Fibroblast of skin of right biceps (primary cell): ENCODE measurements at places on chromosomes 7 and 10.
A peak's percentile ranks its signal among the peaks of the same experiment; 100 is the strongest.

DNA sequence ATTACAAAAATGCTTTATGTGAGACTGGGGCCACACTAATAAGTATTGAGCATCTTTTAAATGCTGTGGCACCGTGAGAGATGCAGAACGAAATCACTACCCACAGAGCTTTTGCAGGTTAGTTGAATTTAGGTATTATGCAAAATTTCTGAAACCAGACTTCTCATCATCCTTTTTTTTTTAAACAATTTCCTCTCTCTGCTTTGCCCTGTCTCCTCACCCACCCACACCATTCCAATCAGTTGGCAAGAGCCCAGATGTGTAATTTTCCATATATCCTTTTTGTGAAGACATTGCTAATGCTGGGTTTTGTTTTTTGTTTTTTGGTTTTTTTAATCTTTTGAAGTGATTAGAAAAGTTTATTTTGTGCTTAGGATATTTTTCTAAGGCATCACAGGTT is 1.1 kb downstream of the YAE1 start:
- peak; percentile 19 for DNase-seq

GRCh38 chr10:28036587-28036986 is 37.7 kb upstream of the ODAD2 start:
- DNase-seq = peak; percentile 40

- peak; percentile 38 for DNase-seq
Observed at GRCh38 chr10:43808136-43808535, 159.5 kb upstream of the ZNF32 start.

- DNase-seq = no peak
Observed at GRCh38 chr7:99624484-99624883, 7.7 kb downstream of the ZSCAN25 start.

DNA sequence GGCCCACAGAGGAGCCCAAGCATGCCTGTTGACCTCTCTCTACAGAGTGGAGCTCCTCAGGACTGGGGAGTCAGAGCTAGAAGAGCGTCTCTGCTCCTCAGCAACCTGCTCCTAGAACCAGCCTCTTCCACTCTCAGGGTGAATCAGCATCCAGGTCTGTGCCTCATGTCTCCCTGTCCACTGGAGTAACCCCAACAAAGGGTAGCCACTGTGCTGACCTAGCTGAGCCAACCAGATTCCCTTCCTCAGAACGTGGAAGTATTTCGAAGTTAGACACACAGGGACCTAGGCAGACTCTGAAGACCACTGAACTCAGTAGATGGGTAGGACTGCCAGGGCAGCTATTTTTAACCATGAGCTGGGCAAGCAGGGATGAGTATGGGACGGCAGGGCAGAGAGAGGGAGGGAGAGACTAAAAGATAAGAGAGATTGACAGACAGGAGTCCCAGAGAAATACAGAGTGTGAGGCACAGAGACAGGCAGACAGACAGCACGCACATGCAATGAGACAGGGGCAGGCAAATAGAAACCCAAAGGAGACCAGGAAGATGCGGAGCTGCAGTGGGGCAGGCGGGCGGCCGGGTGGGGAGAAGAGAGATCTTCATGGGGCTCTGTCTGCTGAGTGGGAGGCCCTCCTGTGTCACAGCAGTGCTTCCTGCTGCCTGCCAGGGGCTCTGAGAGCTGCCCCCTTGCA is 56.7 kb downstream of the OSBPL3 start:
- DNase-seq = no peak

GRCh38 chr7:158809596-158809995 is 19.7 kb downstream of the ESYT2 start:
- DNase-seq = no peak

GRCh38 chr10:28410420-28411135 is 107.7 kb upstream of the MPP7 start:
- DNase-seq = no peak

DNA sequence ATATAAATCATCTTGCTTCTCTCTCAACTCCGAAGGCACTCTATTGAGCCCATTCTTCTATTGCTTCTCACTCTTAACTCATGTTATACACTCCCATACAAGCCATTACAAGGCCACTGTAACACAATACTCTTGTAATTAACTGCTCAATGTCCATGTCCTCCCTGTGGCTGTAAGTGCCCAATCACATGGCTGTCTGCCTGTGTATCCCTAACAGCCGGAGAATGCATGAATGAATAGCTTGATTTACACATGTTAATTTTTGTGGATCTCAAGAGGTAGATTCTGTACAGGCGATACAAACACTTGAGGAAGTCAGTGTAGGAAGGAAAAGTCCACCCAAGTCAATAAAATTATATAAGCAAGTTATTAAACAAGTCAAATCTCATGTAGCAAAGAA is 215.6 kb downstream of the DOCK4 start:
- DNase-seq = no peak

- no peak for DNase-seq
Observed at GRCh38 chr7:133584956-133585668, 332.2 kb downstream of the EXOC4 start.

- DNase-seq = no peak
Observed at GRCh38 chr7:38223306-38223705, 45.3 kb downstream of the STARD3NL start.

- DNase-seq = peak; percentile 84
Observed at GRCh38 chr10:69757553-69758309, 44.0 kb upstream of the COL13A1 start.

- peak; percentile 15 for DNase-seq
Observed at GRCh38 chr7:82629583-82629982, 186.0 kb upstream of the CACNA2D1 start.

DNA sequence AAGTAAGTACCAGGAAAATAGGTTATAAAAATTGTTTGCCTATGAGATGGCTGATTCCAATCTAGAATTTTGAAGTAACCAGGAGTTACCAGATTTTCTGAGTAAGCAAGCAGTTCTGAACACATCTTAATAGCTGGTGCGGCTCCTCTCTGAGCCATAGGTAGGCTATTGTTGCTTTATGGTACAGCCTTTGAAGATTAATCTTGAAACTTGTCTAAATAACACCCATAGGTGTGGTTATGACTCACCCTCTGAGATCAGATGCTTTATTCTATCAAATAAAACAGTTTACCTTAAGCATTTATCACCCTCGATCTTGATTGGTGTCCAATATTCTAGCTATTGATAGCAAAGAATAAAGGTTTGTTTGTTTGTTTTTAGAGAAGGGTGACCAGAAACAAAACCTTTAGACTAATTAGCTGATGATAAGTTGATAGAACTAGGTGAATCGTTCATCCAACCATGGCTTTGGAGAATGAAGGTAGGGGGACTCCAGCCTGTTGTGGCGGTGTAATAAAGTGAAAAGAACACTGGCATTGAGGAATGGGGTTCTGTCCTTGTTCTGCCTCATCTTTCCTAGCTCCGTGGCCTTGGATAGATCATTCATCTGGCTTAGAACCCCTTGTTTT is 72.2 kb downstream of the VTI1A start:
- no peak for DNase-seq

GRCh38 chr7:156820445-156821063 is 72.4 kb downstream of the LMBR1 start:
- no peak for DNase-seq

DNA sequence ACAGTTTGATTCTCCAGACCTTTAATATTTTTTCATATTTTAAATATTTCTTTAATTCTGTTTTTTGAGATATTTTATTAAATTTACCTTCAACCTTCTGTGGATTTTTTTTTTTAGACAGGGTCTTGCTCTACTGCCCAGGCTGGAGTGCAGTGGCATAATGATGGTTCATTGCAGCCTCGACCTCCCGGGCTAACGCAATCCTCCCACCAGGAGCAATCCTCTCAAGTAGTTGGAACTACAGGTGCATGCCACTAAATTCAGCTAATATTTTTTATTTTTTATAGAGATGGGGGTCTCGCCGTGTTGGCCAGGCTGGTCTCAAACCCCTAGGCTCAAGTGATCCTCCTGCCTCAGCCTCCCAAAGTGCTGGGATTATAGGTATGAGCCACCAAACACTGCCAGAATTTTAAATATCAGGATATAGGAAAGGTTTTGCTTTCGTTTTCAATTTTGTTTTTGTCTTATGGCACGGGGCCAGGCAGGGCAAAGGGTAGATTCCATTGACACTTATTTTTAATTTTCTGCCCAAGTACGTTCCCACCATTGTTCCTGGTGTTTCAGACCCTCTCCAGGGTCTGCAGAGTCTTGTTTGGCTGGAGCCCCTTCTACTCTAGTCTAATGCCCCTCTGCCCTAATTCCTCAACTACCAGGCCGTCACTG is 1.2 kb downstream of the TACC2 start:
- no peak for DNase-seq

DNA sequence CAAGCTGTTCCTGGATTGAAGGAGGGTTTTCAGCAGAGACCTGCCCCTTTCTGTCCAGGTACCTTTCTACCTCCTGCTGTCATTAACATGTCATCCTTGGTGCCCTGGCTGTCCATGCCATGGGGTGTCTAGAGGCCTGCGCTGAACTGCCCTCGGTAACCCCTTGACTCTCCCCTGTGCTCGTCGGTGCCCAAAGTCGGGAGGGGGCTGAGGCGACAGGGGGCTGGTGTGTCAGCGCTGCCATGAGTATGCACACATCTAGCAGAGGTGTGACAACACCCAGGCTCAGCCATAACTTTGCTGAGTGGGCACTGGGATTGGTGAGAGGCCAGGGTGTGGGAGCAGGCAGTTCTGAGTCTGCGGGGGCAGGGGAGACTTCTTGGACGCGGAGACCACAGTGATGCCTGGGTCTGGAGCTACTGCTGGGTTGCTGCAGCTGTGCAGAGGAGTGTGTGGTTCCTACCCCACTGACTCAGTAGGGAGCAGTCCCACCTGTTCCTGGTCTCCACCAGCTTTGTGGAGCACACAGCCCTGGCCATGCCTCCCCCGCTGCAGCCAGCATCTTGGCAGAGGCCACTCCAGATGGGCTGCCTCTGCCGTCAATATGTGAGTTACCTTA is 376.2 kb upstream of the SEMA3C start:
- DNase-seq = no peak

DNA sequence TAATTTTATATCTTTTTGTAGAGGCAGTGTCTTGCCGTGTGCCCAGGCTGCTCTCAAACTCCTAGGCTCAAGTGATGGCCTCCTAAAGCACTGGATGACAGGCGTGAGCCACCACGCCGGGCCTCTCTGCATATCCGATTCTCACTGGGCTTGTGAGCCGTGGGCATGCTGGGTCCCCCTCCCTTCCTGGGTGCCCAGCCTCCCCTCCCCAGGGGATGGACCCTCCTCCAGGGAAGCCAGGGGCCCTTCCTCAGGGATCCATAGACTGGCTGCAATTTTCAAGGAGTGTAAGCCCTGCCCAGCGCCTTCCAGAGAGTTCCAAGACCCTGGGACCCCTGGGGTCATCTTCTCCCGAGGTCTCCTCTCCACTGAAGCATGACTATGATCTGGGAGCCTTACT is 23.7 kb upstream of the ELFN1 start:
- no peak for DNase-seq

GRCh38 chr10:119398996-119399395 is 143.5 kb downstream of the RGS10 start:
- DNase-seq = no peak

- peak; percentile 29 for DNase-seq
Observed at GRCh38 chr10:17154116-17154515, 24.5 kb upstream of the CUBN start.

GRCh38 chr7:130377178-130377577 is 3.1 kb upstream of the CPA1 start:
- no peak for DNase-seq

DNA sequence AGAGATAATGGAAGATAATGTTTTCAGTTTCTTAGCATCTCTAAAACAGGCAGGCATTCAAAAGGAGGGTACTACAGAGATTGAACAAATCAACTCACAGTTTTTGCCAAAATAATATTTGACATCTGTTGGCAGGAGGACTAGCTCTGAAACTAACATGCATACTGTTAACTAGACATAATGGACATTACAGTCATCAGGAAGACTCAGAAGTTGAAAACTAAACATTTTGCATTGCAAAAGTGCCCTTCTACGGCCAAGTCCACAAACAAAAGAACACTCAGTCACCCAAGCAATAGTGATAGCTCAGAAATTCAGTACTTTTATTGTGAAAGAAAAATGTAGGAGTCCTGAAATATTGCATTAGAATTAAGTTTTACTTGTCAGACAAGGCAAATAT is 399.0 kb downstream of the HGF start:
- no peak for DNase-seq

DNA sequence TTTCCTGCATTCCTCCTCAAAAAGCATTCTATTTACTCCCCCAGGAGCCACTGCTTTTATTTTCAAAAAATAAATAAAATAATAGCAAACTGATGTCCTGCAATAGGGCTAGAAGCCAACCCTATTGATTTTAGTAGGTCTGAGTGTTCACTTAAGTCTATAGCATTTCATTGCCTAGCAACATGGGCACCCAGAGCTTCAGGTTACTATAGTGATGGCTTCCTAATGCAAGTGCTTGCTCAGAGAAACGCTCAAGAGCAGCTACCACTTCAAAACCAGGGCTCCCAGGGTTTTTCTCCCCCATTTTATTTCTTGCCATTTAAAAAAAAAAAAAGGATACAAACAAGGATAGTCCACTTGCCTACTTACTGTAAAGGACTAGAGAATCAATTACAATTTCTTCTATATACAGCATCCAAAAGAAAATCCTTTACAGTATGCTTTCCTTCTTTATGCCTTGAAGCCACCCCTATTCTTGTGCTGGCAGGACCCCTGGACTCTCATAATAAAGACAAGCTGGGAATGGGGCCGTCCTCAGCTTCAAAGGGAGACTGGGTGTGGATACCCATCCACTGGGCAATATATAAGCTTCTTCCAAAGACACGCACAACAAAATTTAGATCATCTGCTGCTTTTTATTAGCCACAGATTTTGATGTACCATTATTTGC is 133.3 kb downstream of the VPS41 start:
- no peak for DNase-seq

DNA sequence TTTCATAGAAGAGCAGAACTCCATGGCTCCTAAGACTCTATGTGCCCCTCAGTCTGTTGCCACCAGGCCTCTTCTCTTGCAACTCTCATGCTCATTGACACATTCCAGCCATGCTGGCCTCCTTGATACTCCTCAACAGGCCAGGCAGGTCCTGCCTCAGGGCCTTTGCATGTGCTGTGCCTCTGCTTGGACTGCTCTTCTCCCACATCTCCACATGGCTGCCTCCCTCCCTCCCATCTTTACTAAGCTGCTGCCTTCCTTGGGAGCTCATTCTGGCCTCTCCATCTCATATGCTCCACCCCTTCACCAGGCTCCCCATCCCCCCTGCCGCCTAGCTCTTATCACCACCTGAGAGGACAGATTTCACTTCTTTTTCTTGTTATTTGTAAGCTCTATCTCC is 103.8 kb upstream of the GPR26 start:
- no peak for DNase-seq

- peak; percentile 28 for DNase-seq
Observed at GRCh38 chr10:101155896-101156295, 24.8 kb downstream of the TLX1 start.

DNA sequence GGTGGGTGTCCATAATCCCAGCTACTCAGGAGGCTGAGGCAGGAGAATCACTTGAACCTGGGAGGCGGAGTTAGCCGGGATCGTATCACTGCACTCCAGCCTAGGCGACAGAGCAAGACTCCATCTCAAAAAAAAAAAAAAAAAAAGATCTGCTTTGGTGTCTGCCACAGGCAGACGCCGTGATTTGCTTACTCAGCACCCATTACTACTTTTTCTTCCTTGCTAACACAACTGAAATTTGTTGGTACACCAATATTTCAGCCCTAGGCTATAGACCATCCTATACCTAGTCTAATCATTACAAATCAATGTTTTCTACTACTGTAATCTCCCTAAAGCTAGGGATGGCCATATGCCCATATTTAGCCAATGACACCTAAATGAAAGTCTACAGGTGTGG is 53.5 kb upstream of the PARD3 start:
- DNase-seq = no peak

- no peak for DNase-seq
Observed at GRCh38 chr10:128286141-128286761, 160.0 kb upstream of the MKI67 start.

GRCh38 chr7:123271231-123271630 is 71.5 kb upstream of the SLC13A1 start:
- DNase-seq = no peak
